Renal cortex interstitium (tissue), 15 donors: ENCODE measurements at places on chromosomes 3 and 15. TPM values are rescaled to one million over a fixed set of nuclear protein-coding genes. Genes with fewer than 3 reads are reported as not detected.

SLC22A14 gene
- polyA plus RNA-seq, result 0.98 TPM

DNA sequence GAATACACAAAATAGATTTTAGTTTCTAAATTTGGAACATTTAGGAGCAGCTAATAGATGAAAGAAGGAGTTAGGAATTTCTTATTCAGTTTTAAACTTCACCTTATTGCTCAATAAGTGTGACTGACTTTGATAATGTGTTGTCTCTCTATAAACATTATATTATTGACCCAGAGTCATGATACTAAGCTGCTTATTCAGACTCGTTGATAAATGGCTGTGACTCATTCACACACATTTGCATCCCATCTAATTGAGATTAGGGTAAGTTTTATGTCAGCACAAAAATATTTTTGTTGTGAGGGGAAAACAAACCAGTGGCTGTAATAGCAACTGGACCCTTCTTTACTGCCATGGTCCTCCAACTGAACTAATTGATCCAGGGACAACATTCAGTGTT, 137.6 kb downstream of the GOLIM4 start:
- DNase-seq, result no peak

DNA sequence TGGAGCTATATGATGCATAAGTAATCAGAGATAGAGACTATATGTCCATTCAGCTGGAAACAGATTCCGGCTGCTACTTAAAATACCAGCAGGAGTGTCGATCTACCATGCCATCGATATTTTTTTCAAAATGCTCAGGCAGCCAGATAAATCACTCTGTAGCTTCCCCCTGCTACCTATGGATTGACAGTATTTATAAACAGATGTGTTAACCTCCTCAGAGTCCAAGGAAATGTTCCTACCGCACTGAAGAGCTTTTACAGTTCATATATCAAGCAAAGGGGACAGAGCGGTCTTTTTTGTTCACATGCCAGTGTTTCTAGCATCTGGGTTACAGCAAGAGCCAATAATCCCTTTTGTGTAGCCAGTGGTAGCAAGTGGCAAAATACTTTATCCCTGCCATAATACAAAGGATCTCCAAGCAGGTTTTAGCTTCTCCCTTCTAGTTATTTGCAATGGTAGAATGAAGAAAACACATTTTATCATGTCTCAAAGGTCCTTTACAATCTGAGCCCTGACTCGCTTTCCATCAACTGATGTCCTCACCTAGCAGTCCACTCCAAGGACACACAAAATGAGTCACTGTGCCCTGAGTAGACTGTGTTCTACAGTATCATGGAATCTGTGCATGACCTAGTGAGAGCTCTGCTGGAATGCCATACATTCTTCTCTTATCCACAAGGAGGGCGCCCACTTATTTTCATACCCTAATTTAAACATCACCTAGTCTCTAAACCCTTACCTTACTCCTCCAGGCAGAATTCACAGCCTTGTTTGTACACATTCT, 507.0 kb downstream of the TBL1XR1 start:
- DNase-seq, result no peak

DNAH12 gene
- 1.3 TPM for polyA plus RNA-seq

DNA sequence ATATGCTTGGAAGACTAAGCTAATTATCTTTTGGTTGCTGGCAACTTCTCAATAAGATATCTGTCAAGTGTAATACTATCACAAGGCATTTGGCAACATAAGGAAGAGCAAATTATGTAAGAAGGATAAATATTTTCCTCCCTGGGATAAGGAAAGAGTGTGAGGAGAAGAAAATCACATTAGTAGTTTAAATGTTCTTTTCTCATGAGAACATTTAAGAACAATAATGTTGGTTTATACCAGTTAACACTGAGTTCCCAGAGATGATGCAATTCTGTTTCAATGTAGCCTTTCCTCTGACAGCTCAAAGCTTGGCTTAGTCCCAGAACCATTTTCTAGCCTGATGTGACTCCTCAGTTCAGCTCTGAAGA, 66.1 kb upstream of the NPHP3 start:
- DNase-seq, result no peak

GRCh38 chr3:127224118-127224517, 31.2 kb downstream of the PRR23E start:
- DNase-seq, result no peak

CLDN18 gene
- polyA plus RNA-seq, result 1.8 TPM

DNA sequence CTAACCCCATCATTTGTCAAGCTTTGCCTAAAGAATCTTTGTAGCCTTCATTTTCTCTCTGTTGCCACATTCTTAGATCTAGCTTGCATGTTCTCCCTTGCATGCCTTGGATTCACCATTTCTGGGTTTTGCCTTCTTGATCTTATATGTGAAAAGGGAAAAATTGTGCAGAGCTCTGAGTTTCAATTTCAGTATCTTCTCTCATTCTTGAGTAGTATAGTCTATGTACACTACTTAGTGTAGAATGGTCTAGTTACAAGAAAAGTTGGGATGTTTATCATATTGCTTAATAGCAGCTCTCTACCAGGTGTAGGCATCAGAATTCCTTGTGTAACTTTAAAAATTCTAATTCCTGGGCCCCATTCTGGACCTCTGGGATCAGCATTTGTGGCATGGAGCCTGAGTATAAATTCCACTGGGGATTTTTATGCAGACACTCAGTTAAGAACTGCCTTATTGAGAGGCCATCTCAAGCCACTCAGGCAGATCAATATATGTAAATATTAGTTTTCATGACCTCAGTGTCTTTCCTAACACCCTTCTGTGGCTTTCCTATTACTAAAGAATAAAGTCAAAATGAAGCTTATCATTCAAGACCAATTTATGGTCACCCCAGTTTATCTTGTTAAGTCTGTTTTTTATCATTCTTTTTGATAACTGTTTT, 23.4 kb downstream of the GTF2E1 start:
- DNase-seq, result no peak

DNA sequence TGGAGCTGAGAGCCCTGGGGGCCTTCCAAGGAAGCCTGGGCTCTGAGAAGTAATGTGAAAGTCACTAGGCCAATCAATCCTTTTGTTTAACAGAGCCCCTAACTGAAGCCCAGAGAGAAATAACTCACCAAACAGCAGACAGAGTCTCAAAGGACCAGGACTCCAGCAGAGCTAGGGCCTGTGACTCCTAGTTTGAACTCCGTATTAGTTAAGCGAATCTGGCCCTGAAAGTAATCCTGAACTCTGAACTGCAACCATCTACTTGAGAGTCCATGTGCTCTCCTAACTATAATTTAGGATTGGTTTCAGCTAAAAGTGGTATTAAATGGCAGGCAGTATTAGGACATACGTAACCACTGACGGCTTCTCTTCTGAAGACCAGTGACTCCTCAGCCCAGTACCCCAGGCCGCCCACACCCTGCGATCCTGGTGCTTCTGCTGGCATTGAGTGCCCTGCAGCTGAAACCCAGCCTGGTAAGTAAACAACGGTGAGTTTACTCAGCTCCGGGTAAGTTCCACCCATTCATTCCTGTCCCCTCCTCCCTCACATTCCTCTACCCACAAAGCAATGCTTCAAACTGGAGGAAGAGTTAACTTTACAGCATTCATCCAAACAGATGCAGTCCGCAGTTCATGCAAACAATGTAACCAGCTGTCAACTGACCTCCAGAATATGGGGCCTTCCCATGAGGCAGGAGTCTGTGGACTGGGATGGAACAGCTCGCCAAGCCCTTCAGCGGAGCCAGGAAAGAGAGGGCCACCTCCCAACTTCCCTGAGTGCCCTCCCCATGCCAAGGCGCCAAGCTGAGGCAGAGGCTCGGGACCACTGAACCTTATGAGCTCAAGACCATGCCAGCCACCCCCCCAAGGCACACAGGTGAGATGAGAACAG, 7.3 kb downstream of the MYO5C start:
- DNase-seq, result no peak

GPR149 gene
- not detected for polyA plus RNA-seq
